ENCODE measurements at places on chromosomes 3 and 15.

GRCh38 chr3:152100491-152101132, 168.1 kb upstream of the MBNL1 start:
- no peak for DNase-seq

GRCh38 chr3:154552338-154552737, 122.3 kb upstream of the GPR149 start:
- DNase-seq = no peak

DNA sequence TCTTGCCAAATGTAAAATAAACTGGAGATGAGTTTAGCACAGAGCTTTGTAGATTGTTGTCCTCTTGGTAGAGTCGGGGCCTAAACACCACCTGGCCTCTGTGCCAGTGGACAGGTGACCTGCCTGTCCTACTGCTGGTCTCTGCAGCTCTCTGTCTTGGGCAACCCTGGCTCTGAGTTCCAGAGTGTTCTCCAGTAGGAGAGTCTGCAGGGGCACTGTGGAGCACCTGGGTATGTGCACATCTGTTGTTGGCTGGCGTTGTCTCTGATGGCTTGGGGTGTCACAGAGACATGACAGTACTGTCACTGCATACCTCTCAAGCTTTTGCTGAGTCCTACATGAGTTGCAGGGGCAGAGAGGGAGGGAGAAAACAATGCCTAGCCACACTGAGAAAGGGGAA, 112.6 kb downstream of the IGF1R start:
- no peak for DNase-seq

DNA sequence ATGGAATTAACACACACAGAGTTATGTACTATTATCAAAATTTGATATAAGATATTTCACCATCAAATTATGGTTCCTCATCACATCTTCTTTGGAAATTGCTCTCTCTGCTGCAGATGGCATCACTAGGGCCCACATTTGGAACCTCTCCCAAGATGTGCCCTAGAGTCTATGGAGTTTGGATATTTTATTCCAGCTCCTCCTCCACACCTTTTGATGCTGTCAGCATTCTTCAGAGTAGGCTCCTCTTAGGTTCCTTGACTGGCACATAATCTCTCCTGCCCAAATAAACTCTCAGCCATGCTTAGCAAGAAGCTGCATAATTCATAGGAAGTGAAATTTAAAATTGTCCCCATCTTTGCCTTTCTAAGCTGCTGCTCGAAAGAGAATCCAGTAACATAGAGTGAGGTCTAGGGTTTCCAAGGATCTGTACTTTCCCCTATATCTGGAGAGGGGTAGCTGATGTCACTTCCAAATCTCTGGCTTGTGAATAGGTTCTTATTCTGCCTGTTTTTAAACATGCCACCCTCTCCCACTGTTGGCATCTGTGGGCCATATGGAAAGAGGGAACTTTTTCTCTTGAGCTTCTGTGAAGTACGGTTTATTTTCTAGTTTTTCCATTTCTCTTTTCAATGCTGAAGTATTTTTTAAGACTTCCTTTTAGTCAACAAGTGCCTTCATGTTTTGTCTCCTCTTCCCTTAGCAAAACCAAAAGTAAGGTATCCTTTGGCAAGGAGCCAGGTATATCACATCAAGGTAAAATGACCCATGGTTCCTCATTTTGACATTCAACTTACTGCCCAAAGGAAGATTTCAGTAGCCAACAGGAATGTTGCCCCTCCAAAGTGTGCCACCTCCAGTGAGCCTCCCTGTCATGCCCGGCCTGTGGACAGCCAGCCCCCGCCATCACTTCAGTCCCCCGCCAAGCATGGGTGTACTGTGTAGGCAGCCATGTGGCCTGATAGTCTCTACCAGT, 75.3 kb upstream of the C2CD4B start:
- DNase-seq = no peak

DNA sequence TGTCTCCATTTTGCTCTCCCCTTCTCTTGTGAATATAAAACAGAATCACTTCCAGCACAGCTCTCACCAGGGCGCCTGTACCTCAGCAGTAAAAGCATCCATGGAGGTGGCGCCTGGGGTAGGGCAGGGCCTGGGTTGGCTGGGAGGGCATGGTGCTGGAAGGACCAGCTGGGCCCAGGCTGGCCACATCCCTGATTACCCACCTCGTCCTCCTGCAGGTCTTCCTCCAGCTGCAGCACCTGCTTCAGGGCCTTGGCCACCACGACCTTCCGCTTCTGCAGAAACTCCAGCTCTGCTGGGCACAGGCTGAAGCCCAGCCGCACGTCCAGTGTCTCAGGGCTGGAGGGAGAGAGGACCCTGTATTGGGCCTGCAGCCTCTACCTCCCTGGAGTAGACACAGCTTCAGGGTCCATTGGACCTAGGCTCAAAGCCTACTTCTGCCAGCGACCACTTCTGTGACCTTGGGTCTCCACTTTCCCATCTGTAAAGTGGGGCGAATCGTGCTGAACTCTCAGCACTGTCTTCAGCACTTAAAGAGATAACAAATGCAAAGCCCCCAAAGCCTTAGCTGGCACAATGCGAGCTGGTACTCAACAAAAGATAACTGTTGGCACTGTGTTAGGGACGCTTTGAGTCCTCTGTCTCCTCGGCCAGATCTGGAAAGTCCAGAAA, 23.8 kb downstream of the PLA2G4E start:
- DNase-seq = no peak

- DNase-seq = peak; percentile 37
Measured at GRCh38 chr3:149589332-149589731, 68.5 kb downstream of the WWTR1 start.

DNA sequence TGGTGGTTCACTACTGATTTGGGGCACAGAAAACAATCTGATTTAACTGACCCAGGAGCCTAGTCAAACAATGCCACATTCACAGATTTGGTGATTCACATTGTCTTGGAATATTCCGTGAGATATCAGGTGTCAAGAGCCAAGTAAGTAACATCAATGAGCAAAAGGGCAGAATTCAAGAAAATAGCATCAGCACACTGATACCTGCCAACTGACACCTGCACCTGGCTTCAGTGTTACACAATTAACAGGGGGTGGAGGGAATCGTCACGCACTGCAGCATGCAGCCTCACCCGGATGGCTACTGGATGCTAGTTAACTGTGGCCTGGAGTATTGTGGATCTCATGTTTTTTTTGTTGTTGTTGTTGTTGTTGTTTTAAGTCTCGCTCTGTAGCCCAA, 17.6 kb downstream of the CCNL1 start:
- DNase-seq = no peak

DNA sequence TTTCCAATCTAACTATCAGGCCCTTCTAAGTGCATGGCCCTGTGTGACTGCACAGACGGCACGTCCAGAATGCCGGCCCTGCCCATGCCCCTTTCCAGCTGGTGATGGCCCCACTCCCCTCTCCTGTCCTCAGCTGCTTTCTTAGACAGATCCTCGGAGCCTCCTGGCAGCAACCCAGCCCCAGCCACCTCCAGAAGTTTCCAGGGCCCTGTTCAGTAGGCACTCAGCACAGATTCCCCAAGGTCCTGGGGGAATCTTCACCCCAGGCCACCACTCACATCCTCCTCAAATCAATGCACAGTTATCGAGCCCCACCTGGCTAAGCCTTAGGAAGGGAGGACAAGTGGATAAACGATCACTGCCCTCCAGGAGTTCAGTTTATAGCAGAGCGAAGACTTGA, 1.4 kb upstream of the CRABP1 start:
- DNase-seq = no peak

DNA sequence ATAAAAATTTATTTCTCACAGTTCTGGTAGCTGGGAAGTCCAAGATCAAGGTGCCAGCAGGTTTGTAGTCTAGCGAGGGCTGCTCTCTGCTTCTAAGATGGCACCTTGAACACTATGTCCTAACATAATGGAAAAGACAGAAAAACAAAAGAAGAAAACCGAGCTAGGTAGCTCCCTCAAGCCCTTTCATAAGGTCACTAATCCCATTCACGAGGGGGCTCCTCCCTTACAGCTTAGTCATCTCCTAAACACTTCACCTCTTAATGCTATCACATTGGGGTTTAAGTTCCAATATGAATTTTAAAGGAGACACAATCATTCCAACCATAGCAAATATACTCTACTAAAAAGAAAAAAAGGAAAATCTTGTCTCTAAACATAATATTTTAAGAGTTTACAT, 23.6 kb downstream of the GOLGA6D start:
- no peak for DNase-seq

DNA sequence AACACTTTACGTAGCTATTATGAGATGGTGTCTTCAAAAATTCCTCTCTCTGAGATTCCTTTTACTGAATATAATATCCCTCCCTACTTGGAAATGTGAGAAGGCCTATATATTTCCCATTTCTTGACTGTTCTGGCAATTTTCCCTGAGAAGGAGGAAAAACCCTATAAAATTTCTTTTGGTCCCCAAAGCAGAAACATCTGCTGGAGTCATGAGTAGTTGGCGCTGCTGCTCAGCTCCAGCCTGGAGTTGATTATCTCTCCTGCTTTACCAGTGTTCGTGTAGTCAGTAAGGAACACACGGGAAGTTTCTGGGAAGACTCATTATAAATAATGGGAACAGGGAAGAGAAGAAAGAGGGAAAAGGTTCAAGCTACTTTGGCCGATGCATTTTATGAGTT, 680.1 kb downstream of the EPHA3 start:
- peak; percentile 12 for DNase-seq

- DNase-seq = peak; percentile 11
Measured at GRCh38 chr15:76011627-76012551, at the start of gene NRG4. TSS of gene NRG4 (minus strand) at chr15:76012424. CDS start at chr15:76011230, 1,194 bp downstream.

- DNase-seq = no peak
Measured at GRCh38 chr3:17980863-17981262, 238.4 kb upstream of the TBC1D5 start.

- no peak for DNase-seq
Measured at GRCh38 chr3:195214381-195214780, 56.6 kb downstream of the XXYLT1 start.

DNA sequence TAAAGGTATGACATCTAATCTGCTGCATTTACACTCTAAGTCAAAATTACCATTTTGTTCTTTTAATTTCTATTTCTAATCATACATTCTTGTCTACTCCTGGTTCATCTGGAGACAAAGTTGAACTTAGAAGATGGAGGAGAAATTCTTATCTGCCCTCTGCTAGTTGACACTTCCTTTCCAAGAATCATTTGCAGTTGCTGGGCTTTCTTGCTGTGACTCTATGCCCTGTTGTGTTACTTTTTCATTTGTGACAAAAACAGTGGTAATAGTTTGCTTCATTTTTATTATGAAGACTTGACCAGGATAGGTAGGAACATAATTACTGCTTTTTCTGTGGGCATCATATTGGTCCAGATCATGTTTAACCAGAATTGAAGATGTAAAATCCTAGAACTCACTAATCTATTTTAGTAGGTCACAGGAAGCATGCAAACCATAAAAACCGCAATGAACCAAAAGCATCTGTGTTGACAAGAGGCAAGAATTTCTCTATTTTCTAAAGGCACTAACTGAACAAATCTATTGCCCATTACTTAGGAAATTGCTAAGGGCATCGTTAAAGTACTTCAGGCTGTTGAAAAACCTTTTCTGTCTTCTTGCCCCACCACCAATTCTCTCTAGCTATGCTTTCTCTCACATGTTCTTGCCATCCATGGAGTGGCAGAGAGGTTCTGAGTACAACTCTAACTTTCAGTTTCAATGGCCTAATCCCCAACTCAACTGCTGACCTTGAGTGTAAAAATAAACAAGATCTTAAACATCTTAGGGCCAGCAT, 4.2 kb upstream of the CCR2 start:
- DNase-seq = no peak

- no peak for DNase-seq
Measured at GRCh38 chr3:162170581-162170980, 674.0 kb downstream of the OTOL1 start.

- peak; percentile 70 for DNase-seq
Measured at GRCh38 chr3:28286595-28286994, 45.2 kb downstream of the CMC1 start.

- no peak for DNase-seq
Measured at GRCh38 chr3:72144773-72145505, 360.0 kb upstream of the PROK2 start.

GRCh38 chr15:76274821-76275220, 36.4 kb downstream of the ETFA start:
- no peak for DNase-seq

DNA sequence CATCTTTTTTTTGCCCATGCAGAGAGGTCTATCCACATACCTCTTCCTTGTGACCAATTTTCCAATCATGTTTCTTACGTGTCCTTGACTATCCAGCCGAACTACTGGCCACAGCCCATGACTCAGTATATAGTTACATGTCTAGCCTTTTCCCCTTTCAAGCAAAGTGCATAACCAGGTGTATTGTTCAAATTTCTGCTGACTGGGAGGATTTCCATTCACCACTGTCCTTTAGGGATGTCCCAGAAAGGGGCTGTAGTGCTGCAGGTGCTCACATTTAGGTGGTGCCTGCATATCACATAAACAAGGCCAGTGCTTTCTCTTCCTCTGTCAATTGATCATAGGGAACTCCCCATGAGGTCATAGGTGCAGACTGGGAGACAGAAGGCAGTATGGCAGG, 69.4 kb upstream of the ALDH1A3 start:
- no peak for DNase-seq

- DNase-seq = no peak
Measured at GRCh38 chr3:99884484-99884883, 66.8 kb downstream of the CMSS1 start.

DNA sequence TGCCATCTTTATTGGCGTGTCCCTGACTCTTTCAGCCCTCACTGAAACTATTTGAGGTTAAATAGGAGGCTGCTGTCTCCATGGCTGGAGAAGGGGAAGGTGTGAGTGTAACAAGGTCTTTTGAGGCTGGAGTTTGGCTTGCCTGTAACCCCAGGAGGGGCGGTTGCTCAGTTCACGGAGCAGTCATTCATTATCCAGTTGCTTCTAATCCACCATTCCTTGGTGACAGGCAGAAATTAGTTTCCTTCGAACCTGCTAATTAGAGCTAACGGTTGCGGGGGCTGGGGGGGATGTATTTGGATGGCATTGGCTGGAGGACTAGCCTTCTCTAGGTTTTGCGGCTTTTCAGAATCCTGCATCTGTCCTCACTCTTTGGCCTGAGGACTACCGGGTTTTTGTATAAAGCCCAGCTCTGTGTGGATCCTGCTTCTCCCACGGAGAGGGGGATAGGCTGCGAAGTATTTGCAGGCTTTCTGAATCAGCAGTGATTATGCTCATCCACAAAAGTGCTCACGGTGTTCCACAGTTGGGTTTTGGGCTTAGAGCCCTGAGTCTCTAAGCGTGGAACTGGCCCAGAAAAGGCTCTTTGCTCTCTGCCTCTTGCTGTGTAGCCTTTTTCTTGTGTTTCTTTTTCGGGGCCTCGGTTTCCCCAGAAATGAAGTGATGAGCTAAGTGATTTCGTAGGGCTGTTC, 18.6 kb downstream of the FGD5 start:
- no peak for DNase-seq

DNA sequence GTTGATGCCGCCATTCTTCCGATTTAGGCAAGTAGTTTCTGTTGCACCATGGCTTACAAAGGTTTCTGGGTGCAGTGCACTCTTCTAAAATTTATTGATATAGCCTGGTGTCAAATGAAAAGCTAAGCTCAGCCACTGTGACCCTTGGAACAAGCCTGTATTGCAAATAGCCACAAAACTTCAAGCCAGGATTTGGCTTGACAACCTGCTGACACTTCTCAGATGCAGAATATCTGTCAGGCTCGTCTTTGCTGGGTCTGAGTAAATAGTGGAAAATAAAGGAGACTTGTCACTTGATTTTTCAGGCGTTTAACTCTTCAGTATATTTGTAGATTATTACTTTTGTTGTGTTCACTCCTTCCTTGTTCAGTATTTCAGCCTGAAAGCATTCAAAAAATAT, 871.8 kb downstream of the OTOL1 start:
- peak; percentile 24 for DNase-seq

Data from lung (tissue), 17 donors.